ENCODE measurements at places on chromosomes 3 and 15.

- DNase-seq, result no peak
These were observed 33.3 kb downstream of the RHCG start for GRCh38 chr15:89463113-89463512.

DNA sequence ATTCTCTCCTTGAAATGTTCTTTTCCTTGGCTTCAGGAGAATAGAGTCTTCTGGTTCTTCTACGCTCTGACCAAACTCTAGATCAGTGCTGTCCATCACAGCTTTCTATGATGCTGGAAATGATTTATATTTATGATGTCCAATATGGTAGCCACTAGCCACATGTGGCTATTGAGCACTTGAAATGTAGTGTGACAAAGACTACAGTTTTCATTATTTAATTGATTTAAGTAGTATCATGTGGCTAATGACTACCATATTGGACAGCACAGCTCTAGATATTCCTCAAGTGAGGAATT is 2.9 kb downstream of the LNP1 start:
- DNase-seq, result no peak

- DNase-seq, result no peak
These were observed 47.2 kb upstream of the IREB2 start for GRCh38 chr15:78390826-78391225.

GRCh38 chr15:88918738-88919137 is 5.6 kb upstream of the MFGE8 start:
- no peak for DNase-seq

- DNase-seq, result no peak
These were observed 57.1 kb downstream of the CALML4 start for GRCh38 chr15:68148039-68148438.

Data from NCI-H446 (cell line).